CD8-positive, alpha-beta T cell (primary cell): ENCODE measurements at places on chromosomes 11 and 22. TPM values are rescaled to one million over a fixed set of nuclear protein-coding genes. Genes with fewer than 3 reads are reported as not detected.

WDR74 gene
- total RNA-seq: 245 TPM

RNH1 gene
- total RNA-seq: 134 TPM

MMP13 gene
- not detected for total RNA-seq

USP28 gene
- 6.4 TPM for total RNA-seq
